Hepatic stellate cell (primary cell): ENCODE measurements at places on chromosomes 16 and 17.

- no peak for DNase-seq
These were observed 4.2 kb downstream of the SLX4 start for GRCh38 chr16:3607161-3607560.

- DNase-seq, result no peak
These were observed 15.1 kb downstream of the ANKFY1 start for GRCh38 chr17:4248504-4249277.

GRCh38 chr16:3030222-3031212 lies 6.2 kb downstream of the BICDL2 start:
- DNase-seq, result no peak

DNA sequence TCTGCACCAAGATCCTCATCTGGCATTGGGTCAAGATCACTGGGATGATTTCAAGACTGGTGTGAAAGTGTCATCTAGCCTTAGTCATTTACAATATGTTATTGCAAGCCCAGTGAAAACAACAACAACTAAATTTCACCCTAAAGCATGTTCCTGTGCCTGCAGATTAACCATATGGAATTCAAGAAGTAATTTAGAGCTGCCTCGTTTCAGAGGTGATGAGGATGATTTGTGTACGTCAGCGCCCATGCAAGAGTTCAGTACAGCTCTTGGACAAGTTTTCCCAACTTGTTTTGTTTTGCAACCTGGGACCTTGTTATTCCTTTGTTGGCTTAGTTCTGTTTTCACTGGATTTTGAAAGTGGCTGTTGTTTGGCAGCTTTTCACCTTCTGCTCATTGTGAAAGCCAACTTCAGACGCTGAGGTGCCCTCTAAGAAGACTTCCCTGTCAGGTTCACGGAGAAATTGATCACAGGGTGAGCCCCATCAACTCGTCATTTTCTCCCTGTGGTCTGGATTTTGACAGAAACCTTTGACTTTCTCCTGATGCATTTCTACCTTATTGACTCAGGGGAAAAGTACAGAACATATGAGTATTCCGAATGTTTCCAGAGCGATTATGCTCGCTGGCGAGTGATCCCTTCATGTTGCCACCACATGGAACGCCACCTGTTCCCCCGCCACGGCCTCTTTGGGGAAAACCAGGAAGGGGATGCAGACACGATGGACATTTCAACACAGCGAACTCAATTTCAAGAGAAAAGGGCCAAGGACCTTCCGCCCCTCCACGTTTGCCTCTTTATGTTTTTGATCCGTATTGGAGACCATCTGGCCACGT lies 85.6 kb downstream of the FOXL1 start:
- DNase-seq, result no peak

DNA sequence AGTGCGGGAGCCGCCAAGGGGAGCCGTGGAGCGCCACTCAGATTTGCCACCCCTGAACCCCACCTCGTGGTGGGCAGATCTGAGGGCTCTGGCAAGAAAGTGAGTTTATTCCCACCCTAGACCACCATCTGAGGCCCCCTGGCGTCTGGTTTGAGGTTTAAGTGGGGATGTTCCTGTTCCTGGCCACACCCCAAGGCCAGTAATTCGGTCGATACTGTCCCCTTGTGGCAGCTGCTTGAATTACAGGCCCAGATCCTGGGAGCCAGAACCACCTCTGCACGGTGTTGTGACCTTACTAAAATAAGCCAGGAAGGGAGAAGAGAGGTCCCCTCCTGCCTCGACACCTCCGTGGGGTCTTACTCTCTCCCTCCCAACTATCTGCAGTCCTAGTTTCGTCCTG lies 3.3 kb upstream of the LAT start:
- no peak for DNase-seq

GRCh38 chr17:8015957-8016631 lies 13.7 kb downstream of the GUCY2D start:
- no peak for DNase-seq

DNA sequence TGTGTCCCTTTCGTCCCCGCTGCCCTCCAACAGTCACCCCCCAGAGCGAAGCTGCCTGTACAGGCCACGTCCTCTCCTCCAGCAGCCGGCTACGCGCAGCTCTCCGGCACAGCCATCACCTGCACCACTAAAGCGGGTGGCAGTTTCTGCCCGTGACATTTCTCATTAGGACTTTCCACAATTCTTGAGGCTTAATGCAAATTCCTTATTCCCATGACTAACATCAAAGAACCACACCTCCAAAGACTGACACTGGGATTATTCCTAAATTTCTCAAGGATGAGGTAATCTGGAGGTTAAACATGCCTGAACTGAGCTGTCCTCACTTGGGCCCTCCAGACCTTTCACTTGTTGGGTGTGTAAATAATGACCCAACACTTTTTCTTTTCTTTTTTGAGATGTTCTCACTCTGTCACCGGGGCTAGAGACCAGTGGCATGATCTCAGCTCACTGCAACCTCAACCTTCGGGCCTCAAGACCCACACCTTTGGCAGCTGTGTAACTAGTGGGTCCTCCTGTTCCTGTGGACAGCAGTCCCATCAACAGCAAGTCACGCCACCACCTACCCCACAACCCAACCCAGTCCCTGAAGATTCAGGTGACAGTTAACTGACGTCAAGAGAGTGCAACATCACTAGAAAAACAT lies 11.7 kb downstream of the ANKRD11 start:
- DNase-seq, result peak; percentile 45

- DNase-seq, result no peak
These were observed 119.2 kb downstream of the AXIN2 start for GRCh38 chr17:65442250-65442649.

DNA sequence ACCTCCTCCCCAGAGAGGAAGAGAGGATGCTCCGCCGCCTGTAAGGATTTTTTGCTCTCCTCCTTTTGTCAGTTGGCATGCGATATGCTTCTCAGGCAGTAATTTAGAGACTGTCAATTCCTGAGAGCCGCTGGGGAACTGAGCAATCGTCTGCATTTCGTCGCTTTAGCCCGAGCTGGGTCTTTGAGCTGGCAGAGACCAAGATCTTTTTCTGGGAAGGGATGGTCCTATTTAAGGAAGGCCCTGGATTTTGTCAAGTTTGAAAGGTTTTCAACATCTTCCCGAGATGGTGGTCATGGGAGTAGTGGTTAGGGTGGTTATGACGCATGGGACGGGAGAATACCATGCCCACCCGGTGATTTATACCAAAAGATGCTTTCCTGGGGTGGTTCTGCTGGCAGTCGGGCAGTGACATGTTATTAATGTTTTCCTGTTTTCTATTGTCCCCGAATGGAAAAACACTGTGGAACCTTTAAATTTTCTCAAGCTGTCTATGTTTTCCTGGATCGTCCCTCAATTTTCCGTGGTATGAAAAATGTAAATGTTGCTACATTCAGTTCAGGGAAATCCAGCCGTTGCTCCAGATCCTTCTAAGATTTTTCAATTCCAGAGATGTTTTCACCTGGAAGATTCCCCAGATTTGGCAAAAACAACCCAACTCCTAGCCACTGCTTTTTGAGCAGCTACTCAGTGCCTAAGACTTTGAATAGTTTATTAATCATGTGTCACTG lies 586.4 kb downstream of the MAF start:
- DNase-seq, result no peak

- DNase-seq, result no peak
These were observed 56.3 kb downstream of the SLFN5 start for GRCh38 chr17:35299135-35299534.

DNA sequence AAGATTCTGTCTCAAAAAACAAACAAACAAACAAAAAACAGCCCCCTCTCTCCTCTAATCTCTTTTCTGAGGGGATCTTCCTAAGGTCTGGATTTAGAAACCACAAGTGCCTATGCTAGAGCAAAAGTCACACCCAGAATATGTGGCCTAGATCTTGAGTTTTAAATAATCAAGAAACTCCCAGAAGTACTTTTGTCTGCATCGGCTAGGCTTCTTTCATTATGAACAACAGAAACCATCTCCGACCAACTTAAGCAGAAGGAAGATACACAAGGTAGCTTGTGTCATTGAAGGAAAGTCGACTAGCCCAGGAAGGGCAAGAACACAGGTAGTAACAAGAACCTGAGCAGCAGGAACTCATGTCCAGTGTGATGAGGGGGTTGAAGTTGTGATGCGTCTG lies 73.9 kb upstream of the KIFC3 start:
- no peak for DNase-seq

GRCh38 chr16:1989209-1990100 lies at the start of gene SYNGR3:
SYNGR3 (plus strand) TSS chr16:1989970; CDS start chr16:1990103, 133 bp downstream.
- DNase-seq, result no peak
